ENCODE measurements at places on chromosomes 5 and 9.

- no peak for DNase-seq
Observed at GRCh38 chr5:178417391-178417811, 172.8 kb downstream of the COL23A1 start.

DNA sequence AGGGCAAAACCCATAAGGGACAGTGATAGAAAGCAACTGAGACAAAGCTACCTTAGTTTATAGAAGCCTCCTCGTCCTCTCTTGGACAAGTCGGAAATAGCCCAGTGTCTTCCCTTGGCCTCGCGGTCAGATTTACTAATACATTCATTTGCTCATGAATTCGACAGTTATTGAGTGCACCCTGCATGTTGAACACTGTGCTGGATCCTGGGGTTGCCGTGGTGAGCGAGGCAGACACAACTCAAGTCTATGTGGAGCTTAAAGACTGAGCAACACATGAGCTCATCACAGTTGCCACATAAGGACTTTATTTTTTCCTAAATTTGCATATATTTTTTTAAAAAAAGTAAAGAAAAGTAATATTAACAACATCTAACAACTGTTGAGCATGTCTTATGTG is 411.1 kb upstream of the ITGA1 start:
- DNase-seq: no peak

DNA sequence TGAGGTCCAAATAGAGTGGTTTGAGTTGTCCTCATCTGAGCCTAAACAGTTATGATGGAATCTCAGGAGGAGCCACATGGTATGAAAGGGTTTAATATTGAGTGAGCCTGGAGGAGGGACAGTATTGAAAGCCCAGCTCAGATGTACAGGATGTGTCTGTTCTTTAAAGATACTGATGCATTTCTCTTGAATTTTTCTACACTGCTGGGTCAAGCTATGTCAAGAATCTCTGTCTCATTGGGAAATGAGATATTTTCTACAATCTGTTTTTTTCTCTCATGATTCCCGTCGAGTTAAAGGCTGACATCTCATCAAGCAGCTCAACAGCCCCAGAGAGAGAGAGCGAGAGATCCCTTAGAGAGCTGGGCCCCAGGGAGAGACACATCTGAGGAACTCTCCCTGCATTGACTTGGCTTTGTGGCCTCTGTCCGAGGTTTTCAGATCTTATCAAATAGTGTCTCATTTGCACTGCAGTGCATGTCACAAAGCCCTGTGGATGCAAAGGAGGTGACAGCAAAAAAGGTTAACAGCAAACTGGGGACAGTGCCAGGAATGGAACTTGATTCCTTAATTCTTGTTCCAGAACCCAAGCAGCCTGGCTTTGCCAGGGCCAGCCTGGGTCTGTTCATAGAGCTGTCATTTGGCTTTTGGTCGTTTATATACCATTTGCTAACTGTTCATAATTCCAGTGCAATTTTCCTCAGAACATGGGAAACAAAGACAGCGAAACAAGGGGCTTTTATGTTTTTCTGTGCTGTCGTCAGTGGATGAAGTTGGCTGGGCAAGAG is 19.0 kb upstream of the ACTBL2 start:
- no peak for DNase-seq

GRCh38 chr5:10699987-10700386 is 61.0 kb downstream of the DAP start:
- DNase-seq: no peak

DNA sequence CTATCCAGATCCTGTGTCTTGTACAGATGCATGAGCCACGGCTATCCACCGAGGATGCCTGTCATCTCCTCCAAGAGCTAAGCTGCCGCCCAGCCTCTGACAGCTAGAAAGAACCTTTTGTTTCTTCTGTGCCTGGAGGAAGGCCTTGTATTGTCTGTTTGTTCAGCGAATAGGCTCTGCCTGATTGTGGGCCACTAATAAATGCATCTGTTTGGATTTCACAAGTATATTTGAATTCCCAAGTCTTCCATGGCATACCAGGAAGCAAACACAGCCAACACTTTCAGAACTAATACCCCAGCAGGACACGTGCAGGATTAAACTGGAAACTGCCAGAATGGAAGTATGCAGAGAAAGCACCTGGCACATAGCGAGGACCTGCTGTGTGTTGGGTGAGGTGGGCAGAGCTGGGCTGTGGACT is 92.7 kb upstream of the NEURL1B start:
- no peak for DNase-seq

GRCh38 chr5:131595088-131596033 is 39.7 kb downstream of the RAPGEF6 start:
- DNase-seq: no peak

DNA sequence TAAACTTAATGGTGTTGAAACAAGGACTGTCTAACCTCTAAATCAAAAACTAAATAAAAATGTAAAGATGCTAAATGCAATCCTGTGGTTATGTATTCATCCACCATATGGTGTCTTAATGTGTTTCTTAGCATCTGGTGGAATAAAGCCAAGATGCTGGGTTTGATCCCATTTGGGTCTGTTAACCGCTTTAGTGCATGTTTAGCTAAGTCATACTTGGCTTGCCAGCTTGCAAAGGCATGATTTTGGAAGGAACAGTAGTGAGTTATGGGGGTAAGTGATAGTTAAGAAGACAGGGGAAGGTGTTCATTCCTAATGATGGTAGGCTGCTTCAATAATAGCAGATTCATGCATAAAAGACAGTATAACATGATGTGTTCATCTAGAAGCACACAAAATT is 139.0 kb upstream of the SLC27A6 start:
- no peak for DNase-seq

DNA sequence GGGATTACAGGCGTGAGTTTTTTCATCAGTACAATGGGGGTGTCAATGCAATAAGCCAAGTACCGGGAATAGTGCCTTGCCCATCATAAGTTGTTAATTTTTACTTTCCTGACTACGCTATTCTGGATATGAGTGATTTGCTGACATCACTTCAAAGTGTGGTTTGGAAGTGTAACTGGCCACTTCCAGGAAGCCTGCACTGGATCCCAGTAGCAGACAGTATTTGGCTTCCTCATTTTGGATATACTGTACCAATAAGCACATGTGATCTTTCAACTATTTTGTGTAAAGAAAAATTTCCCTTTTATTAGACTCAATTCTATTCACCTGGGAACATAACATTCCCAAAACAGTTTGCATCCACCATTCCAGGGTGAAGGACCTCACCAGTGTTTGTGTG is 417.7 kb upstream of the KLF4 start:
- no peak for DNase-seq

DNA sequence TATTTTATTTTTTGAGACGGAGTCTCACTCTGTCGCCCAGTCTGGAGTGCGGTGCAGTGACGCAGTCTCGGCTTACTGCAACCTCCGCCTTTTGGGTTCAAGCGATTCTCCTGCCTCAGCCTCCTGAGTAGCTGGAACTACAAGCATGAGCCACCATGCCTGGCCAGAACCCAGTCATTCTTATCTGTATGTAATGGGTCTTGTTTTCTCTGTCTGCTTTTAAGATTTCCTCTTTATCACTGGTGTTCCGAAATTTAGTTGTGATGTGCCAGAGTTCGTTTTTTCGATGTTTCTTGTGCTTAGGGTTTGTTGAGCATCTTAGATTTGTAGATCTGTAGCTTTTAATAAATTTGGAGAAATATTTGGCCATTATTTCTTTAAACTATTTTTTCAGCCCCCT is 19.2 kb downstream of the SLC25A25 start:
- no peak for DNase-seq

GRCh38 chr9:125746774-125747052 is 460 bp upstream of the PBX3 start:
- no peak for DNase-seq

DNA sequence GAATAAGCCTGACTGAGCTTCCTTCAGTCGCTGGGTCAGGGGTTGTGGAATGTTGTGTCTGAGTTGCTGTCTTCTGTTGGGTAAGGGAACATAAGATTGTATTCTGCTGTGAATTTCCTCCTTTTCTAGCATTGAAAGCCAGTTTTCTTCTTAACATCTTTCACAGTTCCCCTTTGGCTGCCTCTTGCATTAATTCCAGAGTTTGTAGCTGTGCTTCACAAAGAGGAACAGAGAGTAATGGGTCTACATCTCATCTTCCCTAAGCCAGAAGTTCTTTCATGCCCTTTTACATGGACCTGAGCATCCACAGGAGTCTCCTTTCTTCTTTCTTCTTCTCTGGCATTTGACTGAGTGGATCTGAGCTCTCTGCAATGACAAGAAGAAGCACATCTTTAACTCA is 686.8 kb downstream of the KCTD16 start:
- DNase-seq: no peak

Data from activated CD8-positive, alpha-beta memory T cell treated with anti-CD3 and anti-CD28 coated beads for 4 hours (primary cell).